CD4-positive, alpha-beta T cell (primary cell): ENCODE measurements at places on chromosomes 1 and 21. TPM values are rescaled to one million over a fixed set of nuclear protein-coding genes. Genes with fewer than 3 reads are reported as not detected.

The DISP3 gene
- total RNA-seq = 0.56 TPM

The TOMM40L gene
- total RNA-seq = 3.2 TPM

The NLRP3 gene
- 7.8 TPM for total RNA-seq

The SLC44A3 gene
- total RNA-seq = 0.27 TPM

- no peak for DNase-seq
Measured at GRCh38 chr1:107877092-107877491, 87.9 kb downstream of the VAV3 start.

DNA sequence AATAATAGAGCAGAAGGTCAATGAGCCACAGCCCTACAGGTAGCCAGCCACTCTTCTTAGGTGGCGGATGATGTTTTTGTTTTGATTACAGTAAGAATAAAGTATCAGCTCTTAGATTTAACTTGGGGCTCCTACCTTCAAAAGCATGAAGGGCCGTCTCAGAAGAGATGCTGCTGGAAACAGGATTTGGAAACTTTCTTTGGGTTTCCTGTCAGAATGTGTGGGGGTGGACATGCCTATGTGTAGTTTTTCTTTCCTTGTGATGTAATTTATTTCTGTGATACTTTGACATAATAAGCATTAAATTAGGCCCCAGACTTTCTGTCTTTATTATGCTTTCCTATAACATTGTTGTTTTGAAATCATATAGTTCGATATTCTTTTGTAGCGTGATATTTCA is 1.5 kb downstream of the RAP1A start:
- DNase-seq = no peak

GRCh38 chr1:48084826-48085225 is 87.6 kb upstream of the TRABD2B start:
- no peak for DNase-seq

GRCh38 chr21:45309069-45309986 is 21.6 kb upstream of the POFUT2 start:
- DNase-seq = peak; percentile 56

- DNase-seq = no peak
Measured at GRCh38 chr1:14724678-14725077, 126.2 kb downstream of the KAZN start.
